Activated CD4-positive, alpha-beta T cell treated with anti-CD3 and anti-CD28 coated beads, Interleukin-2, amount 50 U/mL, for 4 hours (primary cell): ENCODE measurements at places on chromosomes 6 and 20.

DNA sequence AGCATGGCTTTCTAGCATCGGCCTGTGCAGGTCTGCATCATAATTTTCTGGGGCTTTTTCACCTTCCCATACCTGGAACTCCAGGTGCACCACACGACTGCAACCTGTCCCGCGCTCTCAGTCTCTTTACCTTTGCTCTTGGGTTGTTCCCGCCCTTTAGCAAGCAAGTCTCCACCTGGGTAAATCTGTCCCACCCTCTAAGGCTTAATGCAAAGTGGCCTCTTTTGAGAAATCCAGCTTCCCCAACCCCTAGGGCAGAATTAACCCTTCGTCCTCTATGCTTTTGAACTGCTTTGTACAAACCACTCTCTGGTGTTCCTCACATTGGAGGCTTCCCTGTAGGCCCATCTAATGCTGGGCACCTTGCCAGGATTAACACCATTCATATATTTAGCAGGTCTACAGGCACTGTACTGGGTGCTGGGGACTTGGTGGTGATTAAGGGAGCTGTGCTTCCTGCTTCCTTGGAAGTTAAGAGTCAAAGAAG lies 2.8 kb downstream of the ITPR3 start:
- no peak for DNase-seq

- DNase-seq, result no peak
Measured at GRCh38 chr6:105675715-105676397, 273.0 kb upstream of the PREP start.

- DNase-seq, result no peak
Measured at GRCh38 chr20:32594204-32594603, 9.1 kb upstream of the NOL4L start.

DNA sequence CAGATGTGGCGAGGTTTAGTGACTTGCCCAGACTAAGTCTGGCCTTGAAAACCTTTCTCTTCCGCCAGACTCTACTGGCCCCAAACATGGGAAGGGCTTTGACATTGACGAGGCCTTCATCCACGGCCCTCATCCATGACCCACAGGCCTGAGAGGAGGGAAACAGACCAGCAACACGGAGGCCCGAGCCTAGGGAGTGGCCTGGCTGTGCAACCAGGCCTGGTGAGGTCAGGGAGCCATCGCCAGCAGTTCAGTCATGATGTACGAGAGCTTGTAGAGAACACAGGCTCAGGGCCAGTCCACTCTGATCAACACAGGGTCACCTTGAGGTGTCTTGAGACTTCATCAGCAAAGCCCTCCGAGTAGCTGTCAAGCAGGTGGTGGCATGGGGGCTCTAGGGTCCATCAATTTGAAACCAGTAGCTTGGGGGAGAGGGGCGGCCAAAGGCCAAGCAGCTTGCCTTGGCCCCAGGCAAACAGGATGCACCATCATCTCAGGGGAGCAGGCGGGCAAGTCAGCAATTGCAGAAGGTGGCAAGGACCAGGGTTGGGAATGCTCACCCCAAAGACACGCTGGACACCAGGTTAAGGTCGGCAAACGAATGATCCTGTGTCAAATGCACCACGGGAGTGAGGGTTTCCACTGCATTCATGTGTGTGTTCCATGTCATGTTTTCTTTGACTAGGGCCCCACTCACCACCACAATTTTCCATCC lies 36.1 kb downstream of the GFOD1 start:
- no peak for DNase-seq

DNA sequence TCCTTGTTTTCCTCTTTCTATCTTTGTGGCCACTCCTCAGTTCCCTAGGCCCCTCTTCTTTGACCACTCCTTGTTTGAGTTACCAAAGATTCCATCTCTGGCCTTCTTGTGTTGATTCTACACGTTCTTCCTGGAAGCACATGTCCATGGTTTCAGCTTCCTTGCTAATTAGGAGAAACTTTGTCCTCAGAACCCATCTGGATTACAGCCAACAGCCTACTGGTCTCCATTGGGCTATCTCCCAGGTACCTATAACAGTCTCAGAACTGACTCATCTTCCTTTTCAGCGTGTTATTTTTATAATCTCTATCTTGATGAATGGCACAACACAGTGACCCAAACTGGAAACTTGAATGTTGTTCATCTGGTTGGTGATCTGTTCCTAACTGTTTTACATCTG lies 17.5 kb downstream of the PTPRA start:
- no peak for DNase-seq

- no peak for DNase-seq
Measured at GRCh38 chr20:45342855-45343531, 5.2 kb downstream of the SDC4 start.

DNA sequence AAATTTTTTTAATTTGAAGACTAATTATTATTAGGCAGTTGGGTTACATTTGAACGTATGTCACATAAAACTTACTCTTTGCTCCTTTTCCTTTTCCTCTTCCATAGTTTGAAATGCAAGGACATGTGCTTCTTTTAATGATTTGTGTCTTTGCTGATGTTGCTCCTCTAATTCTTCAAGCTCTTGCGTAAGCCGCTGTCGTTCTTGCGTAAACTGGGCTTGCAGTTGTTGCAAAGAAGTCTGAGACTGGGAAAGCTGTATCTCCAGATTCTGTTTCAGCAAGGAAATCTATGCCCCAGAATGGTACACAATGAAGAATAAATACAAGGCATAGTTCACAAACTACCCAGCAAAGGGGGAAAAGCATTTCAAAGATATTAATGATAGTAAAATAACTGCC lies 45.1 kb upstream of the MCM9 start:
- DNase-seq, result no peak

DNA sequence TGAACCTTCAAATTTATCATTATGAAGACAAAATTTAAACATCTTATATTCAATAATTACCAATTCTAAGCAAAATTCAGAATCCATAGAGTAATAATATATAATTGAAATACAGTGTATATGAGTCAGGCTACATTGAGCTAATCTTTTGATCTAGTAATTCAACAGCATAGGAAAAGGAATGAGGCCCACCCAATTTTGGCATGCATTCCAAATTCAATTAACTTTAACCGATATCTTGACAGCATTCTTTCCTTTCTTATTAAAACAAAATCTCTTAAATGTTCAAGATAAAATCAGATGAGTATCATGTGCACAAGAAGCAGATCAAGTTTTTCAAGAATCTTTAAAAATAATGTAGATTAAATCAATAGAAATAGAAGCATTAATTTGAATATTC lies 132.9 kb upstream of the QKI start:
- no peak for DNase-seq

DNA sequence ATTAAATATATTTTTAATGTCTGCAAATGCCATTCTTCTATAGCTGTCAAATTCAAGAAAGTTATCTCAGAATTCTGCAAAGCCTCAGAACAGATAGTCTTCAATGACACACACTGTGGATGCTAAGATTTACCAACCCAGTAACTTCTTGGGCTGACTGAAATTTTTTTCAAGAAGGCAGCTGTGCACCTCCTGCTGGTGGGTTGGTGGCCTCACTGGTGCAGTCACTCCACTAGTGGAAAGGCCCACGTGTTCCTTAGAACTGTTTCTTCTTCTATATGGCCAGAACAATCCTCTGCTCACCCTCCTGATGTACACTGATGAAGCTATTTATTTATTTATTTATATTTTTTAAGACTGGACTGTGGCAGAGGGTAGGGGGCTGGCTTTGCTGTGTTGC lies 28.1 kb upstream of the MTCL3 start:
- DNase-seq, result peak; percentile 8
